ENCODE measurements at places on chromosomes 2 and 18.

DNA sequence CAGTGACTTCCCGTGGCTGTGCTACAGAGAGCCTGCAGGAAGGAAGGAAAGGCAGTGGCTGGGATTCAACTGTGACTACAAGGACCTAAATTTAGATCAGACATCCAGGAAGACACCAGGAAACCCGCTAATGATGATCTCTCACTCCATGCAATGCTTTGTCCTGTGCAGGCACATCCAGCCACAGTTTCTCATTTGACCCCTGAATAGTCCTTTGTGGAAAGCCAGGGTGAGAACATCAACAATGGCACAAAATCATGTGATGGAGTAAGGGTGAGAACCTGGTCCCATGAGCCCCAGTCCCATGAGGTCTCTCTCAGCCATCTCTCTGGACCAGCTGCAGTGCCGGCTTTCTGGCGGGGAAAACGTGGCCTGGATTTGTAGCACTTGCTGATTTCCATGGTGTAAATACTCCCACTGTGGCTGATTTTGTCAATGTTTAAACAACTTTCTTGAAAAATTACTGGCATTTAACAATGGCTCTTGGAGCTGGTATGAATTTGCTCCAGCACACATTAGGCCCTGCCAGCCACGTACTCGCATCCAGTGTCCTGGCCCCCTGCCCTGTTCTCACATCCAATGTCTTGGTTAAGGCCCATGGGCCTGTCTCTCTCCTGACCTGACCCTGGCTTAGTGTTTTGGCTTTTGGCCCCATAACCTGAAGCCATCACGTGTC, 159.0 kb upstream of the HAAO start:
- DNase-seq, result no peak

GRCh38 chr2:70830366-70830765, 5.2 kb downstream of the CD207 start:
- no peak for DNase-seq

DNA sequence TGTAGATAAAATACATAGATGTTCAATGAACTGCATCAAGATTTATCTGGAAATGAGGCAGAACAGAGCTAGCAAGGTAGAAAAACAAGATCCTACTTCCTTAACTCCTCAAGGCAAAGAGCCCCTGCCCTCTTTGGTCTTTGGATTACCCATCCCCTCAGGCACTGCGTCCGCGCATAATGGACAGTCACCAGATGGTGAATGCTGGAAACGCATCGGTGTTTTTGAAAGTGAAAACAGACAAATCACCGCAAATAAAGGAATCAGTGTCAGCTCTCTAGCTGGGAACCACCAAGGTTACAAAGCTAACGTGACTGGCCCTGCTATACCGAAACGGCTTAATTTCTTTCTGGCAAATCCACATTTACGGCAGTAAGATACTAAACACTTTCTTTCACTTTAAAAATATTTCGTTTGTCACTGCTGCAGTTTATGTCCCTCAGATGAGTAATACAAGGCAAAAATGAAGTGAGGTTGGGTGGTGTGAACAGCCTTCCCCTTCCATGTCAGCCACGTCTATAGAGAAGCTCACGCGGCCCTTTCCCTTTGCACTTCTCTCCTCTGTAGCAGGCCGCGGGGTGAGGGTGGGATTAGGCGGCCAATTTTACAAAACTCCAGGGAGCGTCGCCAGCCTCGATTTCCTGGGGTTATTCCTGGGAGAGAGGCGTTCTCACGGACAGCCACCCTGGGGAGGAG, 627 bp upstream of the GALR1 start:
- no peak for DNase-seq

- no peak for DNase-seq
These were observed 80.3 kb downstream of the VAPA start for GRCh38 chr18:9994026-9994570.

GRCh38 chr2:222706616-222707015, 35.2 kb downstream of the MOGAT1 start:
- no peak for DNase-seq

GRCh38 chr2:229330952-229331351, 59.9 kb upstream of the PID1 start:
- DNase-seq, result no peak

- DNase-seq, result no peak
These were observed 178.8 kb upstream of the GLI2 start for GRCh38 chr2:120556911-120557310.

- DNase-seq, result no peak
These were observed 19.9 kb downstream of the ARMC9 start for GRCh38 chr2:231218366-231218765.

GRCh38 chr2:207202645-207203044, 36.9 kb upstream of the KLF7 start:
- DNase-seq, result no peak

DNA sequence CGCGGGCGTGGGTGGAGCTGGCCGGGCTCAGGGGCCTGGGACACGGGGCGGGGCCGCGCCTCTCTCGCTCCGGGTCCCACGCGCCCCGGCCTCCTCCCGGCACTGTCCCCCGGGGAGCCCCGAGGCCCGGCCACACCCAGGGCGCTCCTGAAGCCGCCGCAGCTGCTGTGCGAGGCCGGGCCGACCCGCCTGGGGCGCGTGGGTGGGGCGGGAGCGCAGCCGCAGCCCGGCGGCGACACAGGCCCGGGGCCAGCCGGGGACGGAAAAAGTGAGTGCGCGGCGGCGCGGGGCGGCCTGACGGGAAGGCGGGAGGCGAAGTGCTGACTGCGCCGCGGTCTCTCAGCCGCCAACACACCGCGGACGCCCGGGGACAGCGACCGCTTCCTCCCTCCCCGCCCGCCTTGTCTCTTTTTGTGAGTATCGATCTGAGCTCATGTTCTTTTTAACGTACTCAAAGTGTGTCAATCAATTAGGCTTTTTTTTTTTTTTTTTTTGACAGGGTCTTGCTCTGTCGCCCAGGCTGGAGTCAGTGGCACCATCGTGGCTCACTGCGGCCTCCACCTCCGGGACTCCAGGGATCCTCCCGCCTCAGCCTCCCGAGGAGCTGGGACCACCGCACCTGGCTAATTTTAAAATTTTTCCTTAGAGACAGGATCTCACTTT, 14.5 kb downstream of the PDCD1 start:
- DNase-seq, result peak; percentile 89

DNA sequence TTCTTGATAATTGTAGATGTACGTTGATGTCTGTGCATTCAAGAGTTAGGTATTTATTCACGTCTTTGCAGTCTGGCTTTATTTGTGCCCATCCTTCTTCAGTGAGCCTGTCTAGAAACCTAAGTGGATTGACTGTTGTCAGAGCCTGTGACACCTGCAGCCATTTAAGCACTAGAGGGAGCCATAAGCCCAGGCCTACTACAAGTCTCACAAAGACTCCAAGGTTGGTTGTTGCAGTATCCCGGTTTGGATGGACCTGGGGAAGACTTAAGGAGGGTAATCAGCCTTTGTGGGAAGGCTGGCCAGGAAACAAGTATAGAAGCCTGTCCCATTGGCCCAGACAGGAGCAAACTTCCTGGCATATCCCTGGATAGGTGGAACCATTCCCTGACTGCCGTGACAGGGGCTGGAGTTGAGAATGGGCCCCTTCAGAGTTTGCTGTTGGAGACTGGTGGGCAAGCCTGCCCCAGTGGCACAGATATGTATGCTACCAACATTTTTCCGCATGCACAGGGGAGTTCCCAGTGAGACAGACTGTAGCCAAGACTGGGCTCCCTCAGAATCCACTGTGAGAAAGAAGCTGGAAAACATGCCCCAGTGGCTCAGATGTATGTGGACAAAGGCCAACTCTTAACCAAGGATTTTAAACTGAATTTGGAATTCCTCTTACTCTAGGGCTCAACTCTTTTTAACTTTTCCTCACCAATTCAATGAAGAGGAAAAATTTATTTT, 9.3 kb upstream of the LRRC30 start:
- DNase-seq, result no peak

- no peak for DNase-seq
These were observed 57.1 kb upstream of the CD28 start for GRCh38 chr2:203649176-203649814.

DNA sequence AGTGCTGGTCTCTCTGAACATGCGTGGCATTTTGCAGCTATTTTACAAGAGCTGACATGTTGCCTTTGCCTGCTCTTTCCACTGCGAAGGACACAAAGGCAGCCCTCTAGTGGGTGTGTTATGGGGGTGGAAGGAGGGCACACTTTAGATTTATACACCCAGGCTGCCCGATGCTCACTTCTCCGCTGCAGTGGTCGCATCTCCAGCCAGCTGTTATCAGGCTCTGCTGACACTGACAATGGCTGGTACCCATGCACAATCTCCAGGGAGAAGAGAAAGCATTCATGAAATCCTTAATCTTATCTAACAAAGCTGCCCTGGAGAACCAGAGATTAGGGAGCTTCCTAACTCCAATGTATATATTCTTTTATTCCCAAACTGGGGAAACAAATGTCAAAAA, 113.5 kb downstream of the EPHA4 start:
- no peak for DNase-seq

GRCh38 chr2:185201063-185201462, 537.5 kb upstream of the FSIP2 start:
- no peak for DNase-seq

DNA sequence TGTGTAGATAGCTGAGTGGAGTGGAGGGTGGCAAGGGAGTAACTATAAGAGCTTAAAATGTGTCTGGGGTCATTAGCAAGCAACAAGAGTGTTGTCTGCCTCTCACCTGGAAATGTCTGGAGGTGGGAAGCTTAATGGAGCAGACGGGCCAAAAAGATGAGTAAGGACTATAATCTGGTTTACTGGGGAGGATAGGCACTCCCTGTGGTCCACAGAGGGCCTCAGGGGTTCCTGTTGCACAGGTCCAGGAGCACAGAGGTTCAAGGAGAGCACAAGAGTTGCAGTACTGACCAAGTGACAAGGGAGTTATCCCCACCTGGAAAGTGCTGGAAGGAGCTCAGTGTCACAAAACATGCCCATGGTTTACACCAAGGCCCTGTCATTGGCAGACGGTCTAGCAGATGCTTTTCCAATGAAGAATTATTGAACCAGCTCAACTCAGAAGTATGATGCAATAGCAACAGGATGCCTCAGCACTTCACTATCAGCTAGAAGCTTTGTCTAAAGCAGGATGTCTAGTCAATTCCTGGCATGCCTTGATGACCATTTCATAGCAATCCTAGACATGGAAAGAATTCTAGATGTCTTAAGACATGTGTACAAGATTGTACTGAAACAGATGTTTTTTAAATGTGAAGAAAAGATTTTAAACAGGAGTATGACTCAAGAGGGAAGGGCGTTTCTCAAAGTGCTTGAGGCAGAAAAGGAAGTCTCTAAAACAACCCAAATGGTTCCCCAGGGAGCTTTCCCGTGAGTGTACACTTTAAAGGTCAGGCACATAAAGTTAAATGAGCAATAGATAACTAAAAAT, 62.9 kb upstream of the SERPINE2 start:
- DNase-seq, result no peak

GRCh38 chr2:140988597-140988996, 1142.2 kb downstream of the LRP1B start:
- DNase-seq, result no peak

GRCh38 chr2:24720310-24720709, 72.9 kb downstream of the PTRHD1 start:
- no peak for DNase-seq

DNA sequence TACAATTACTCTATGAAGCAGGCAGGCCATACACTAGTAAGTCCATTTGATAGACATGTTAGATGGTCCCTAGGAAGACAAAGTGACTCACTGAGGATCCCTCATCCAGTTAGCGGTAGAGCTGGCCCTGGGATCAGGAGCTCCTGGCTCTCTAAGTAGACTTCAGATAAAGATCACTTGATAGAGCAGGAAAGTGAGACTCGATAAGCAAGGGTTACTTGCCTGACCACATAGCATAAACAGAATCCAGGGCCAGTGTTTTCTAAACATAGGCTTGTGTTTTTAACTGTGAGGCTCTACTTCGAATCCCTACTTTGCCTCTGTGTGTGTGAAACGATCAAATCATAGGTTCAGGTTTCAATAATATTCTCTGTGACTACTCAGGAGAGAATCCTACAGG, 355.2 kb upstream of the TRIB2 start:
- no peak for DNase-seq

DNA sequence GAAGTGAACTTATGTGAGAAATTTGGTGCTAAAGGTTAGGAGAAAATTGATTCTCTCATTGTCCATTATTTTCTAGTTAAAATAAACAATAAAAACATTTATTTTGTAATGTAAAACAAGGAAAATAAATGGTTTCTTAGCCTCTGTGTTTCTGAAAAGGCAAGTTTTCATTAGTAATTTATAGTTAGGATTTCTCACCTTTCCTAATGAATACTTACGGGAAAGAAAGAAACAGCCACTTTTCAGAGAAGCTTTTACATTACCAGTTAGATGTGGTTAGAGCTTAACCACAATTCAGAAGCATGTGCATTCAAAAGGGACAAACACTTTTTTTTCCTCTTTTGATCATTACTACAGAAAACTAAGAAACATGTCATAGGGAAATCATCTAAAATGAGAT, 18.8 kb downstream of the NEMP2 start:
- no peak for DNase-seq

DNA sequence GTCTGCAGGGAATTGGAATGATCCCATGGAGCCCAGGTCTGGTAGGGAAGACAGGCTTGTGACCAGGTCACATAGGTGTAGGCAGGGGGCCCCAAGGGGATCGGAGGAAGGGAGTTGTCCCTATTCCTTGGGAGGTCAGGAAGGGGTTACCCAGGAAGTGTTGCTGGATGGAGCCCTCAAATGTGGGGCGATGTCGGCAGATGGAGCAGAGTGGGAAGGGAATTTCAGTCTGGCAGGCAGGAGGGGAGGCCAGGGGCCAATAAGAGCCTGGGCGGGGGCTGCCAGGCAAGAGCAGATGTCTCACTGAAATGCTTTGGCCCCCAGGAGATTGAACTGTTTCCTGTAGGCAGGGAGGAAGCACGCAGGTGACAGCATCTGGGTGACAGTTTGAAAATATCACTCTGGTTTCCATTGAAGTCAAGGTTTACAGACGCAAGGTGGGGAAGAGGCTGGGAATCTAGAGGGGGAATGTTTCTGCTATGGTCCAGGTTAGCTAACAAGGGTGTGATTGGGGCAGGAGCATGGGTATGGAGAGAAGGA, 81.5 kb upstream of the SMAD2 start:
- no peak for DNase-seq

- no peak for DNase-seq
These were observed 14.5 kb upstream of the C2orf69 start for GRCh38 chr2:199896617-199897016.

DNA sequence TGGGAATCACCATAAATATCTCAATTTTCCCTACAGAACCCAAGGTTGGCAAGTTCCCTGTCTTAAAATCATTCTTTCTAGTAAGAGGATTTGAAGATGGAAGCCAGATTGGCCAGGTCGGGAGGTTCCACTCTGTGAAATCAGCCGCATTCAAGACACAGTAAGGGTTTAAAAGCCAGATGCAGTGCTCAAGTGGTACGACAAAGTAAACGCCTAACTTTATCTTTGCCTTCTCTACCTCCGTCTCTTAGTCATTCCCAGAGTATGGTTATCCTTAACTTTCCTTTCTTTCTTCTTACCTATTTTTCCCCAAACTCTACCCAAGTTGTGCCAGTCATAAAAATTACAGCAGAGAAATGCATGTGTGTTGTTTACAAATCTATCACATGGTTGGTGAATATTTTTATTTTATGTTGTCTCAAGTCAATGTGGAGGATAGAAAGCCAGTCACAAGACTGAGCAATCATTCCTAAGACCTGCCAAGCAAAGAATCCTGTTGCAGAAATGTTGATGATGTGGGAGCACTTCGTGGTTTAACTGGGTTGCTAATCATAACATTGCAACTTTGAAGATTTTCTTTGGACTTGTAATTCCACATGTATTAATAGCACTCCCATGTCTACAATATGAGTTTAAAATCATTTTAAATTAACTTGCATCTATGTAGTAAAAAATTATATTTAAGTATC, 62.6 kb downstream of the SLC40A1 start:
- DNase-seq, result no peak

GRCh38 chr18:75341267-75341666, 86.2 kb downstream of the SMIM21 start:
- DNase-seq, result no peak

Data from activated T-cell treated with anti-CD3 and anti-CD28 coated beads, Interleukin-2, amount 50 U/mL, for 48 hours (primary cell).